Fibroblast of skin of right biceps (primary cell): ENCODE measurements at places on chromosomes 4 and X.

GRCh38 chr4:59968796-59969195 is 1231.3 kb upstream of the ADGRL3 start:
- DNase-seq, result no peak

DNA sequence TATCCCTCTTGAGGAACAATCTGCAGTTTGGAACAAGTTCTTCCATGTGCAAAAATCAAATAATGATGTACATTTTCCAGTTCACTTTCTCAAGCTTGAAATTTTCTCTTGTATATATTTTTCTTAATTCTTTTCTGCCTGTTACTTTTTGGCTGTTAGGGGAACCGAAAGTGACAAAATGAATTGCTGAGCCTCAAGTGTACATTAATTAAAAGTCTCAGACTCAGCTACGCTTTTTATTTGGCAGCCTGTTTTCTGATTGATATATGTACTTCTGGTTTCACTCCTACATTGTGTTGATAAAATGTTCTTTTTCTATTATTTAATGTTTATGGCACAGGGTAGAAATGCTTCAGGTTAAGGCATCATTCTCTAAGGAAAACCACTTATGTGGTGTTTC is 999.5 kb downstream of the PDHA2 start:
- no peak for DNase-seq

DNA sequence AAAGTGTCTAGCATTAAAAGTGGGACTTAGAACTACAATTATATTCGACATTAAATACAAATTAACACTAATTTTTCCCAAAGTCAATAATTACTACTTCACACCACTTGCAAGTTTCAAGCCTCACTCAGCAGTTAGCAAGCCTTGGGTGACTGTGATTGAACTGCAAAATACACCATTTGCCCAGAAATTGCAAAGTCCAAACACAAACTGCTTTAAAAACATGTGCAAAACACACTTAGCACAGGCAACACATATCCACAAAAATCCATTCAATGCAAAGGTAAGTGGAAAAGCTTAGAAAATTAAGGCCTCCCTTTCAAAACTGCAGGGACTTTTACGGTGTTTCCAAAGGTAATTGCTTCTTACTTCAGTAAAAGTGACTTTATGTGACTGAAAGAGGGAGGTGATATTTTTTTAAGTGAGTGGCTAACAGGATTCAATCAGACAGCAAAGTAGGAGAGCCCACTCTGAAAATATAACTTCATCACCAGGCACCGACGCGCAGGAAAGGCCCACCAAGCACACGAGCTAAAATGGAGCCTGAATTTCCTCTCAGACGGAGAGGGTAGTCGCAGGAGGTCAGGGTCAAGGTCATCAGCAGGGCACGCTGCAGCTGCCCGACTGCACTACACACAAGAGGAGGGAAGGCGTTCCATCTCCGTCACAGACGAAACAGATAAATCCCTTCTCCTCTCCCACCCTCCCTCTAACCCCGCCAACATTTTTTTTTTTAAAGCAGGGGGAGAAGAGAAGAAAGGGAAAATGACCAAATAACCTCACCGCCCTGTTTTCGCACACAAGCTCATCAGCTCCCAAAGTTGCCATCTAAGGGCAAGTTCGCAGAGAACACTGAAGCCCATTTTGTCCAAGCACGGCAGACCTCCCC is 3.1 kb downstream of the ZNF827 start:
- peak; percentile 37 for DNase-seq

DNA sequence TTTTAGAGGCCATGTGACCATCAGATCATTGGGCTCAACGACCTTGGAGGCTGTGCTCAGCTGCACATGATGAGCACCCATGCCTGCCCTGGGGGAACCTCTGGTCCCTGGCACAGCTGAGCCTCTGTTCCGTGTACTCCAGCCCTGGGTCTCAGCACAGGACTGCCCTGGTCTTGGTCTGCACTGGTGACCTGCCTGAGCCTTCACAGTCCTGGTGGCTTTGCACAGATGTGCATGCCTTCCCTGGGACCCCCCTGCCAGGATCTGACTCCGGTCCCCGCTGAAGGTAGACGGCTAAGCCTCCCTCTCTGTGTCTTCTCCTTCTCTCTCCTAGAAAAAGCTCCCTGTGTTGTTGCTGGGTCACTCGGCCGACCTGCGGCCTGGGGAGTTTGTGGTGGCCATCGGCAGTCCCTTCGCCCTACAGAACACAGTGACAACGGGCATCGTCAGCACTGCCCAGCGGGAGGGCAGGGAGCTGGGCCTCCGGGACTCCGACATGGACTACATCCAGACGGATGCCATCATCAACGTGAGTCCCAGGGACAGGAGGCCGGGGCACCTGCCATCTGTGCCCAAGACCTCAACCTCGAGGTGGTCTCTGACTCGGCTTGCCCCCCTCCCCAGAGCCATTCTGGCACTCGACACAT is 21.6 kb downstream of the HTRA3 start:
- no peak for DNase-seq

GRCh38 chrX:23292988-23293651 is 41.5 kb upstream of the PTCHD1 start:
- DNase-seq, result no peak

- no peak for DNase-seq
Observed at GRCh38 chrX:54292755-54293154, 65.1 kb downstream of the WNK3 start.

- DNase-seq, result no peak
Observed at GRCh38 chr4:66694739-66695138, 850.6 kb downstream of the CENPC start.

DNA sequence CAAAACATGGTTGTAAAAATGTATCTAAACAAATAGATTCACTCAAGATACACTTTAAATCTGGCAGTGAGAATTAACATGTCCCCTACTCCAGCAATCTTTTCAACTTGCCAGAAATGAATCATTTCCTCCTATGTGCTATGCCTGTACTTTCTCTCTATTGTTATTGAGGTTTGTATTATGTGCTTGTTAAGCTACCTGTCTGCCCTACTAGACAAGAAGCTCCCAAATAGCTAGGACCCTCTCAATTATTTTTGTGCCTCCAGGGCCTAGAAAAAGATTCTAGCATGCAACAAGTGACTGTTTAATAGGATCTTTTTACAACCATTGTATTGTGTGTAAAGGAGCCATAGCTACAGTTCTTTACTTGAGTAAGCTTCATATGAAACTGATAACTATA is 3.5 kb upstream of the SAP30 start:
- DNase-seq, result peak; percentile 6

GRCh38 chrX:121876305-121876704 is 828.9 kb downstream of the GLUD2 start:
- peak; percentile 84 for DNase-seq

DNA sequence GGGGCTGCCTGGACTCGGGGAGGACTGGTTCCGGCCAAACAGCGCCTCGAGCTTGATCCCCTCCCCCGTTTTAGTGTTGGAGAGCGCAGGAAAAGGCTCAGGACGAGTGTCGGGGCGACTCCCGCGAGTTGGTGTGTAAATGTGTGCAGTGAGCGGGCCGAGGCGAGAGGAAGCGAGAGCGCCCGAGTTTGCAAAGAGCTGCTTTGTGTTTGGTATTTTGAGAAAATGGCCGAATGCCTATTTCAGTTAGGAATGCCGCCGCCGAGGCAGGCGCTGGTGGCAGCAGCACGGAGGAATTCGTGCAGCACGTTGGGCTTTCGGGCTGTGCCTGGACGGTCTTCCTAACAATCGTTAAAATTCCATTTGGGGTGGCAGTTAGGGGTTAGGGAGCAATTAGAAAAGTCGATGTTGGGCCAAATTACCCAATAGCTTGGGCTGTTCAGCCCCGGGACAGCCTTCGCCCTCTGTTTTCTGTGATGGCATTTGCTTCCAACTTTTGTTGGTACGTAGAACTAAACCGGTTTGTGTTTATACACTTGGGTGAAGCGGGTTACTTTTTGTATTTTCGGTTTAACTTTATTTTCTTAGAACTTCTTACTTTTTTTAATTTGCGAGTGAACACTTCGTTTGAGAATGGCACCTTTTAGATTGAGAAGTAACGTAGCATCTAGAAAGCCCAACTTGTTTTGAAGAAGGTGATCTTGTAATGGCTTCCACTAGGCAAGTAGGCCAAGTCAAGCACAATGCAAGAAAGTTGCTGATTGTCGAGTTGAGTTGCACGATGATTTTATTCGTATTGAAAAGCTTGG is 1.6 kb downstream of the REST start:
- DNase-seq, result peak; percentile 60

DNA sequence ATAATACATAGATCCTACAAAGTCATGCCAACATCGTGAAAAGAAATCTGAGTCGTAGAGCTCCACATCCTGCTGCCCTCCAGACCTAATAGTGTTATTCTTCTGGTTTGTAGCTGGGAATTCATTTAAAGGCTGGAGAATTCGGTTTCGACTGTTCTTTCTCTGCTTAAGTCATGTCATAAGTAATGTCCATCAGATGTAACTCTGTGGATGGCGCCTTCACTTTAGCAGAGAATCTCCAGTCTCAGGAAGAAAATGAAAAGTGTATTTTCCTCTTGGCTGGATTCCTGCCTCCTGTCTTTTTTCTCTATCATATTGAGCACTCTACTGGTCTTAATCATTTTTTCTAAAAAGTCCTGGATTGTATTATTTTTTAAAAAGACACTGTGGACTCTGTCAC is 117.0 kb downstream of the PALLD start:
- DNase-seq, result no peak

DNA sequence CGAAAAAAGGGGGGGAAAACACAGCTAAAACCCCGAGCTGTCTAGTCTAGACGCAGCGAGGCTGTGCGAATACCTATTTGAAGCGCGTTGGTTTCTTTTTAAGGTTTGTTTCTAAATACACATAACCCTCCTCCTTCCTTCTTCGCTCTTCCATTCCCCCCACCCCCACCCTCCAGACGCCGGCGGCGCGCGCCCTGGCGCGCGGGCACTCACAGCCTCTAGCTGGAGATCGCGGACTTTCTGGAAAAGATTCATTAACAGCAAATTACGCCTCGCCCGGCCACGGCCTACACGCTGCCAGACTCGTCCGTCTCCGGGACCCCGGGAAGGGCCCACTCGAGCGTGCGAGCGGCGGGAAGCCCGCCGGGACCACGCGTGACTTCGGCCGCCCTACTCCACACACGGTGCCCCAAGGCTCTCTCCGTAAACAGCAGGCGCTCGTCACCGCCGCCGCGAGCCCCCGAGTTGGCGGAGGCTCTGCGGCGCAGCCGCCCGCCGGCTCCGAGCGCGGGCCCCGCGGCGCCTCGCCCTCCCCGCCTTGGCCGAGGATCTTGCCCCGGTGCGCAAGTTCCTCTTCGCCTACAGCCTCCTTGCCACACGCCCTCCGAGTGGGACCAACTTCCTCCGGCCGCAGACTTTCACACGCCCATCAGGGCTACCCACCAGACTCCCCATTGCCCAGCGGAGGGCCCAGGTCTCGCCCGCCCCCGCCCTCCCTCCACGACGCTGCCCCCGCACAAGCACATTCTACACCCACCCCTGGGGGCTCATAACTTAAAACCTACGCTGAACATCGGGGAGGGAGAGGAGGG is 2.0 kb downstream of the BCOR start:
- DNase-seq, result no peak

- DNase-seq, result no peak
Observed at GRCh38 chr4:74947798-74948197, 14.9 kb downstream of the PARM1 start.

DNA sequence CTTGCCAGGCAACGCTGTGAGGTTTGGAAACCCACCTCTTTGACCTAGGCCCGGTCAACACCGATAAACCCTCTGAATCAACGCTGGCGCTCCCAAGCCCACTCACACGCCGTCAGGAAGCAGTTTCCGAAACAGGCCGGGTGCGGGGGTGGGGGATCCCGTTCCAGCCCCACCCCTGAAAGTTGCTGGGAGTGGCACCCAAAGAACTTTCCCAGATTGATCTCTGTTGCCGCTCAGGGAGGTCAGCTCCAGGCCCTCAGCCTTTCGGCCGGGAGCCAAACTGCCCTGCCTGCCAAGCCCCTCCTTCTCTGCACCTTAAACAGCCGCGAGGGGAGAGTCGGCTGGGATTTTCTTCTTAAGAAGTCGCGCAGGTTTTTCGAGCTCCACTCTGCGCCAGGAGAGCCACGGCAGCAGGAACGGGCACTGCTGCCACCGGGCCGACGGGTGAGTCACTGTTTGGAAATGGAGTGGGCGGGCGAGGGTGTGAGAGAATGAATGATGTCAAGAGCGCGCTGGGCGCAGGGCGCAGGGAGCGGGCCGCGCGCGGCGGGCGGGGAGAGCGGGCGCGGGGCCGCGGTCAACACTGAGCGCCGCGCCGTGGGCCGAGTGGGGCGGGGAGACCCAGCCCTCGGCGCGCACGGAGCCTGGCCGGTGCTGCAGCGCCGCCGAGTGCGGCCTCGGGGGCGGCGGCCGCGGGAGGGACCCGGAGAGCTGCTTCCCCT is at the start of gene SGMS2:
SGMS2 (plus strand) TSS at position 583 of the 722 bp plus-strand sequence. CDS start 70,622 bp downstream, outside the sequence.
- DNase-seq, result peak; percentile 83

DNA sequence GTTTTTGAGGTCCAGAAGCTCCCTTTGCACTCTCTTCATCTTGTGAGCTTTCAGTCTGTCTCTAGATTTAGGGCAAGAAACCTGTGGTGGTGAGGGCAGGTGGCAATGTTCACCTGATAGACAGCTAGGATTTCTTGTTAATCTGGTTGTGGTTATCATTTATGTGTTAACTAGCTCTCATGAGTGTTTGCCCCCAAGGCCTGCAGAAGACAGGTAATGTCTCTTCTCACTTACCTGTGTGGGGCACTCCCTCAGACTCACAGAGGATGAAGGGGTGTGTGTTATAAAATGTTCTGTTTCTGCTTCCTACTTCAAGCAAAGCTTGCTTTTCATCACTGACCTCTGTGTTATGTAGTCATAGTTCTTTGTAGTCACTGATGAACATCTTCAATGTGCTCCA is 17.8 kb downstream of the EGF start:
- DNase-seq, result no peak

- DNase-seq, result no peak
Observed at GRCh38 chrX:12439416-12439815, 301.1 kb downstream of the FRMPD4 start.
